ENCODE measurements at places on chromosomes 5 and 9.

DNA sequence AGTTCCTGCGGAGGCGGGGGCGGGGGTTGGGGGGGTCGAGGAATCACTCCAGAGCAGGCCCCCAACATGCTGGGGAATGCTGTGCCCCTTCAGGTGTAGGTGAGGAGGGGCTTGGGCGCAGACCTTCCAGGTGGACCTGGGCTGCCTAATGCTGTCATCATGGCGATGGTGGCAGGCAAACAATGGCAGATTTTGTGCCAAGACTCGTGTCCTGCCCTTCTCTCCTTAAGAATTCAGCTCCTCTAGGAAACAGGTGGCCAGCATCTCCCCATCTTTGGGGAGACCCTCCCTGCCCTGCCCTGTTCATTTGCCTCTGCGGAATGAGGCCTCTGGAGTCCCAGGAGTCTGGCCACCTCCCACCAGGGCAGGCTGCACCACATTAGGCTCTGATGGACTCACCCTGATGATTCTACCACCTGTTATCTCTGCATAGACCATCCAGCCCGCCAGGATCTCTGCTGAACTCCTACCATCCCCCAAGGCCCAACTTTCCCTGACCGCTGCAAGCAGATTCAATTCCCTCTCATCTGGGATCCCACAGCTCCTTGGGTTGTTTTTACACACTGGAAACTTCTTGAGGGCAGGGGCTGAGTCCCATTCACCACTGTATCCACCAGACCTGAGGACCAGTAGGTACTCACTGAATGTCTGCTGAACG, 10.9 kb upstream of the SLC25A51 start:
- no peak for DNase-seq

DNA sequence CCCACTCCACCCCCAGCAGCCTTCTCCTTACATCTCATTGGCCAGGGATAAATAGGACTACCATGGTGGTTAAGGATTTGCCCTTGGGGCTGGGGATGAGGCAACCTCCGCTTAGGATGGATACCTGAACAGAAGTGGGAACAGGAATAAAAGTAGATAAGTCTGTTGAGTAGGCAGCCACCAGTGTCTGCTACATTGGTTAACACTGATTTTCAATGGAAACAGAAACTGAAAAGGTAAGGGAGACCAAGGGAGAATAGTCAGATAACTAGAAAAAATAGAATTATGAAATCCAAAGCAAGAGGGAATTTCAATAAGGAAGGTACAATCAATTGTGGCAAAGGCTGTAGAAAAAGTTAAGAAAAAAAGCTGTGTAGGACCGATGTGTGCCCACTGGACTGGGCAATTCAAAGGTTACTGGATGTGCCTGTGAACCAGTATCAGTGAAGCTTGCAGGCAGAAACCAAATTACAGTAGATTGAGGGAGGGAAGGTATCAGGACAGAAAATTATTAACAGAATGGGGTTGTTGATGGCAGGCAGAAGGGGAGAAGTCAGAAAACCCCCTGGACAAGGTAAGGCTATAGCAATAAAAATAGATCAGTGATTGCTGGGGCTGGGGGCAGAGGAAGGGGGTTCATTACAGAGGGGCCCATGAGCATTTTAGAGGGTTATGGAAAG, 48.7 kb downstream of the DNAJC21 start:
- no peak for DNase-seq

- no peak for DNase-seq
Observed at GRCh38 chr5:171433352-171433698, 13.9 kb downstream of the FGF18 start.

- DNase-seq = no peak
Observed at GRCh38 chr9:89793124-89793495, 188.3 kb downstream of the GADD45G start.

DNA sequence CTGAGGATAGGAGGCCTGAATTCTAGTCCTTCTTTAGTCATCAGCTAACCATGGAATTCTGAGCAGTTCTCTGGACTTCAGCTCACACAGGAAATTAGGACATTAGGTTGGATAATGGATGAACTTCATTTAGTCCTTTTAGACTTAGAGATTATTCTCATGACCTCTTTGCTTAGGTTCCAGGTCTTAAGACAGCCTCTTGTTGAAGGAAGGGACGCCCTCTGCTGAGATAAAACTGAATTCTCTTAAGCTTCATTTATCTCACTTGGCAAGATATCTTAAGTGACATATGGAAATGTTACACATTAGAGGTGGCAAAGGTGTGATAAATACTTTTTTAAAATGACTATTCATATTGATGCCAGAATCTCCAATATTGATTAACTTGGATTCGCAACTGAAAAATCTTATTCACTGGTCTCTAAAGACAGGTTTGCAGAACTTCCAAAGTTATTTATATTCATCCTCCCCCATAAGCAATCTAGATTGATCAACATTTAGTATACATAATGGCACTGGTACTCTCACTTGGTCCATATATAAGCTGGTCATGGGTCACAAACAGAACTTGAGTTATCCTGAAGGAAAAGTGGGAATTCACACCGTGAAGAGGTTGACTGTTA, 16.9 kb upstream of the ZNF366 start:
- no peak for DNase-seq

- DNase-seq = no peak
Observed at GRCh38 chr5:80234116-80234948, 21.5 kb downstream of the SERINC5 start.

All from left forelimb (tissue), 1 donor.